ENCODE measurements at places on chromosomes 1 and 21.

- DNase-seq = no peak
Observed at GRCh38 chr1:246554201-246554600, 11.9 kb downstream of the TFB2M start.

DNA sequence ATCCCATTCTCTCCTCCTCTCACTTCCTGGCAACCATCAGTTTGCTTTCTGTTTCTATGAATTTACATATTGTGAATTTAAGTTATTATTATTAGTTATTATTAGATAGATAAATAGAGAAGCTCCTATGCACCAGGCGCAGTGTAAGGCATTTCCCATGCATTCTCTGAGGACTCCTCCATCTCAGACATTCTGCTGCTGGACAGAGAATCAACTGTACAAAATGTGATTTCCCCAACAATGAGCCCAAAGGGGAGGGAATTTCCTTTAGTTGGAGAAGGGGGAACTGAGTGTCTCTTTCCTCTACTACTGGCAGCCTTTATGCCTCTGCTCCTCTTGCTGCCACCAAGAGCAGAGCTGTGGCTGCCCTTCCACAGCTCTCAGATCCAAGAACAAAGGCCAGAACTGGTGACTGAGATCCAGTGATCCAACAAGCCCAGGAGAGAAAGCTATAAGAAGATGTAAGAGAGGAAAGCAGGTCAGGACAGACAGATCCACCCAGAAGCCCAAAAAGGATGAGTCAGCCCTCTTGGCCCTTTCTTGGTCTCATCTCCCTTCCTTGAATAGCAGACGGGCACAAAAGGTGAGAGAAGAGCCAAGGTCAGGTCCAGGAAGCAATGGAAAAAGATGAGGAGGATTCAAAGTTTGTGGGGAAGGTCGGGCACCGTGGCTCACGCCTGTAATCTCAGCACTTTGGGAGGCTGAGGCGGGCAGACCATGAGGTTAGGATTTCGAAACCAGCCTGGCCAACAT, 3.5 kb upstream of the IVL start:
- no peak for DNase-seq

DNA sequence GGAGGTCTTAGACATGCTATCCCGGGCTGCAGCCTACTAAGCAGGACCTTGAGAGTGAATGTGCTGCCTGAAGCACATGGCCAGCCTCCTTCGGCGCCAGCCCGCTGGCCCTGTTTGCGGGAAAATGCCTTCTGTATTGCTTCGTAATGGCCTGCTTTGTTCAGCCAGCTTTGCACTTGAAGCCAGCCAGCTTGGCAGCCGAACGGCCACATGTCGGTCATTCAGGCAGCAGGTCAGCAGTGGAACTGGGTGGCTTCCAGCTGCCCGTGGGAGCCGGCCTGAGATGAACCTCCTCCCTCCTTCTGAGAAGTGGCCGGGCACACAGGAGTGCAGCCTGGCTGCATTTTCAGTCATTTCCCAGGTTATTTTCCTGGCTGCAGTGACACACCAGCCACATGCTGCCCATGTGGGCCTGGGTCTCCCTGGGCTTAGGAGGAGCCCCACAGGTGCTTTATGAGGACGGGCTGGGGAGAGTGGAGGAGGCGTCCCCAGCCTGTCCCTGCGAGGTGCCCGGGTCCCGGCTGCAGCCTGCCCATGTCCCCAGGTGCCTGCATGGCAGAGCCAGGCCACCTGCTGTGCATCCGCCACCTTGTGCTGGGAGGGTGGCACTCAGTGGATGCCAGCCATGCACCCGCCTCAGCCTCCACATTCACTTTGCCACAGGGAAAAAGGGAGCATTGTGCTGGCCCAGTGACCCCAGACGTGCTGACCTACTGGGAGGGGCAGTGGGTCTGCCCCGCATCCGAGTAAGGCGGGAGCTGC, 103.5 kb downstream of the SIK1 start:
- DNase-seq = no peak

GRCh38 chr21:31326522-31327242, 17.4 kb downstream of the TIAM1 start:
- DNase-seq = peak; percentile 44

GRCh38 chr1:35622510-35623178, 18.7 kb downstream of the PSMB2 start:
- DNase-seq = no peak

- DNase-seq = no peak
Observed at GRCh38 chr1:160377585-160378206, 10.8 kb downstream of the NHLH1 start.

DNA sequence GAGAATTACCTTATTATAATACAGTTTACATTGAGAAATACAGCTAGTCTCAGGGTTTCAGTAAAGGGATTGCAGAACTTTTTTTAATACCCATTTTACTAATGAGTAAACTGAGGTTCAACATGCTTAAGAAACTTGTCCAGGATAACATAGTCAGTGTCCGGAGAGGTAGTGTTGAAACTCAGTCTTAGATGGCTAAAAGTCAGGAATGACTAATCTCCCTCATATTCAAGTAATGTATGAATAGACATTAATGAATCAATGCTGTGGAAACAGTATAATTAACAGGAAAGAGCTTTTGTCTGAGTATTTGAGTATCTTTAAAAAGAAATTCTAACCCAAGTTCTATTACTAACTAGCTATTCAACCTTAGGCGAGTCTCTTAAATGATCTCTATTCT, 397.6 kb downstream of the PLA2G4A start:
- DNase-seq = no peak

DNA sequence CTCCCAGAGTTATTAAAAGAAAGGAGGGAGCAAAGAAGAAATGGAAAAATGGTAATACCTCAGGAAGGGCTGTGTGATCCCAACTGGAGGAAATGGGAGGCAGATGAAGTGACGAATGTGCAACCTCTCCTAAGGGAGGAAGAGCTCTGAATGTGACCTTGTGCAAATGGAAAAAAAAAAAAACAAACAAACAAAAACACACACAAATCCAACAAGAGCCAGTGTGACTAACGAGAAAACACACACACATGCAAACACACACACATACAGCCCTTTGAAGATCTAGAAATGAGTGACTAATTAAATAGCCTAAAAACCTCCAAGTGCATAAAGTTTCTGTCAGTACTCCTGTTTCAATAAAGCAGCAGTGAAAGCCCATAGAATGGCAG, 49.0 kb downstream of the CCN1 start:
- no peak for DNase-seq

DNA sequence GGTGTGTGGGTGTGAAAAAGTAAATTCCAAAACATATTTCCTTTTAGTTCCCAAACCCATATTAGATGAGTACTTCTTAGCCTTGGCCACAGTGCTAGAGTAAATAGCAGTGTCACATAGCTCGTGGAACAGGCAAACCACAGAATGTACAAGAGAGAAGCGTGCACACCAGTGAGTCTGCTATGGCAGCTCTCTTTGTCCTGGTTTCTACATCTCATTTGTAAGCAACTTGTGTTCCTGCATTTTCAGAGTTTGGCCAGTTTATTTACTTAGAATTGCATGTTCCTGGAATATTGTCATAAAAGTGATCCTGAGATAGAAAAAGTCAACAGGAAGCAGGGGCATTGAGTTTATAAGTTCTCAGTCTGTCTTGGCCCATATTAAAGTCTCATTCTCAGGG, 142.1 kb downstream of the DHRS3 start:
- no peak for DNase-seq

Data from stimulated activated CD4-positive, alpha-beta T cell treated with anti-CD3 and anti-CD28 coated beads, Interleukin-4, amount 100 ng/mL, for 4 hours (primary cell).